T47D (cell line): ENCODE measurements at places on chromosomes 11 and 22.
A peak's percentile ranks its signal among the peaks of the same experiment; 100 is the strongest.

DNA sequence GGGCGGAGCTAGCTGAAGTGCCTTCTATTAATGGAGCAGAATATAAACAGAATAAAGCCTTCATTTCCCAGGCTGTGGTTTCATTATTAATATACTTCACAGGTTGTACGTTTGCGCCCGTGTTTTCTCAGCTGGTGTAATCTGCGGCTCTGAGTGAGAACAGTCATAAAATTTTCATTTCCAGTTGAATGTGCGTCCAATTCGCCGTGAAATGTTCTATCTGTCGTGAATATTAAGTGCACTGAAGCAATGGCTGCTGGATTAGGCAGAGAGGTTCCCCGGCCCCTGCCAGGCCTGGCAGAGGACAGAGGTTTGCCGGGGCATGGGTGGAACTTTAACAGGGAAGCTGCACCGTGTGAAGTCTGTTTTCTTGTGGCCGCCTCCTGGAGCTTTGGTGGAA, 874.4 kb downstream of the NTM start:
- no peak for DNase-seq

- no peak for DNase-seq
Measured at GRCh38 chr11:64101461-64101860, 64.5 kb downstream of the MACROD1 start.

GRCh38 chr22:24175160-24175808, 6.0 kb upstream of the SUSD2 start:
- DNase-seq, result peak; percentile 72

DNA sequence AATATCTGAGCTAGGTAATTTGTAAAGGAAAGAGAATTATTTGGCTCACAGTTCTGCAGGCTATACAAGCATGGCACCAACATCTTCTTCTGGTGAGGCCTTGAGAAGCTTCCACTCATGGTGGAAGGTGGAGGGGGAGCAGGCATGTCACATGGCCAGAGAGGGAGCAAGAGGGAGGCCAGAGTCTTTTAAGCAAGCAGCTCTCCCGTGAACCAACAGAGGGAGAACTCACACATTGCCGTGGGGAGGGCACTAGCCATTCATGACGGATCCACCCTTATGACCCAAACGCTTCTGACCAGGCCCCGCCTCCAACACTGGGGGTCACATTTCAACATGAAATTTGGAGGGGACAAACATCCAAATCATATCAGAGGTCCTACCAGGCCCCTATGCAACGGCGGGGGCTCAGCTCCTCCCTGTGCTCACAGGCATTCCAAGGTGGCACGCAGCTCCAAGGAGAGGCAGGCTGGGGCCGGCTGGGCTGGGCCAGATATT, 4.6 kb downstream of the C11orf96 start:
- peak; percentile 74 for DNase-seq

DNA sequence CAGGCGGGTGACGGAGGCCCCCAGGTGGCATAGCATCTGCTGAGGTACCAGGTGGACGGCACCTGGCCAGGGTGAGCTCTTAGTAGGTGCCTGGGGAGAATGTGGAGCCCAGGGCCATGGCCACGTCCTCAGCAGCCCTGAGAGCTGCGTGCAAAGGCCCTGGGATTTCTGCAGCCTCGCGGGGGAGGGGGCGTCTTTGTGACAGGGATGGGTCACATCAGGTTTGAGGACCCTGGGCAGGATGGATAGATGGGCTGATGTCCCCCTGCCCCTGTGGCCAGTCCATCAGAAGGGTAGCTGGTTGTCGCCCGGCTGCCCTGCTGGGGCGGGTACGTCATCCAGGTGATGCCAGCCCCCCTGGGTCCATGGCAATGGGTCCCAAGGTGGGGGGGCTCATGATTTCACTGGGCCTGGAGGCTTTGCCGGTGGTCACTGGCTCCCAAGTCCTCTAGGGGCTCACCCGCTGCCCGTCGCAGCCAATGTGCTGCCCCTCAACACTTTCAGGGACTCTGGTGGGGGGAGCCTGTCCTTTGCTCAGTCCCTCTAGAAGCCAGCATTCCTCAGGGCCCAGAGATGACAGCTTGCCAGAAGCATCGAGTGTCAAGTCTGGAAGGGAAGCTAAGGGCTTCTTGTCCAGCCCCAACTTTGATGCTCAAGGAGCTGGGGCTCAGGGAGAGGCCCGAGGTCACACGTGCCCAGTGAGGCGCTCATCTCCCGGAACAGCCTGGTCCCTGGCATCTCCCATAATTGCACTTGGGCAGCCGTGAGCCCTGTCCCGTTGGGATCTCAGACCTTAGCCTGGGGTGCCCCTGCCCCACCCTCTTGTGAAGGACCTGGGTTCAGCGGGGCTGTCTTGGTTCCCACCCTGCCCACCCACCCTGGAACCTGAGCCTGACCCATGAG, 777 bp downstream of the TBX10 start:
- no peak for DNase-seq

- no peak for DNase-seq
Measured at GRCh38 chr11:65133724-65134123, 595 bp downstream of the SYVN1 start.

DNA sequence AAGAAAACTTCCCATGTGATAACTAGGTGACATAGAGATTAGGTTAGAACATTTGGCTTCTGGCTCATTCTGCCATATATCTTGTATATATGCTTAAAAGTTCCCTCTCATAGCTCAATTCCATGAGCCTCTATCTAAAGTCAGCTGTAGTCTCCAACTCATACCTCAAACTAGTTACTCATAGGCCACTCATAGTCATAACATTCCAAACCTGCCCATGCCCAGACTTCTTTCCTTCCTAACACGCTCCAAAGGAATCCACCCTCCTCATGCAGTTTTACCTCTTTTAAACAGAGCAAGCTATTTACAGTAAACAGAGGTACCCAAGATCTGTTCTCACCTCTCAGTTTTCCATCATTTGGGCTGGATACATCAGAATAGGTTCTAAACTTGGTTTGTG, 39.4 kb downstream of the GLYATL2 start:
- DNase-seq, result no peak

DNA sequence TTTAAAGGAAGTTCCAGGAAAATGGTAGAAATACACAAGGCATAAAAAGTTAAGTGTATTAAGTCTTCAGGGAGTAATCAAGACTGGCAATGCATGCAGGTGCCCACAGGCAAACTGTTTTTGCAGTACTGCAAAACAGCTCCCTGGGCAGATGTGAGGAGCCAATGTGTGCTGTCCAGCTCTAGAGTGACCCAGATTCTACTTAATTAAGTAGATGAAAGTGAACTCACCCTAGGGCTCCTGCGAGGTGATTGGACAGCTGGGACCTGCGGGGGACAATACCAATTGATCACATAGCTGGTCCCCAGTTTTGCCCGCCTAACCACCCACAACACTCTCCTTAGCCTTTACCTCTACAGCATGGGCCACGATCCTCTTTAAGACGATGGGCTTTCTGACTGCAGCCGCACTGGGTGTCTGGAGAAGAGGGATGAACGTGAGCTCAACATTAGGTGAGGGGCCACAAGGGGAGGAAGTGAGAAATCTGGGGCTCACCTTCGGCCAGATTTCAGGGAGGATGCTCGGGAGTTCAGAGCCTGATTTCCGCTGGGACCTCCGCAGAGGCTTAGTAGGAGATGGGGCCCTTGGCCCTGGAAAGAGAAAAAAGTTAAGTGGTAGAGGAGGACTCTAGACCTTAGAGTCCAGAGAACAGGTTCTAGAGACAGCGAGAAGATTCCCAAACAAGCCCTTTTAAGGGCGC, 556 bp downstream of the CDCA5 start:
- no peak for DNase-seq

- DNase-seq, result no peak
Measured at GRCh38 chr22:28711820-28712777, 29.5 kb downstream of the CHEK2 start.

DNA sequence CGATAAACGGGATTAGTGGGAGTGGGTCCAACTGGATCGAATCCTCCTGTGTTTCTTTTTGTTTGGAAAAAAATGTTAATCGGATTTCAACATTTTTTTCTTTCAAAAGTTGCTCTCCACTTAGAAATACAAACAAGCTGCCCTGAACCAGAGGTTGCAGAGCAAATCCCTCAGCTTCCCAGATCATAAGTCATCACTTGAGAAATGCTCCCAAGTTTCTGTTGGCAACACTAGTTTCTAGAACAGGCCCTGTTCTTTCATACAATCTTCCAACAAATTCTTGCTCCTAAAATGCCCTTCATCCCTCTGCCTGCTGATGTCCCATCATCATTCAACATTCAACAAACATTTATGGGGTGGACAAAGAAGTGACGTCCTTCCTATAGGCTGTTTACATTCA, 1.3 kb upstream of the MLC1 start:
- DNase-seq, result no peak

GRCh38 chr11:3959015-3959902, 103.8 kb downstream of the STIM1 start:
- peak; percentile 13 for DNase-seq

- no peak for DNase-seq
Measured at GRCh38 chr11:83709434-83709833, 423.3 kb upstream of the CCDC90B start.

- peak; percentile 57 for DNase-seq
Measured at GRCh38 chr11:58963551-58964104, 24.3 kb downstream of the GLYATL1 start.

DNA sequence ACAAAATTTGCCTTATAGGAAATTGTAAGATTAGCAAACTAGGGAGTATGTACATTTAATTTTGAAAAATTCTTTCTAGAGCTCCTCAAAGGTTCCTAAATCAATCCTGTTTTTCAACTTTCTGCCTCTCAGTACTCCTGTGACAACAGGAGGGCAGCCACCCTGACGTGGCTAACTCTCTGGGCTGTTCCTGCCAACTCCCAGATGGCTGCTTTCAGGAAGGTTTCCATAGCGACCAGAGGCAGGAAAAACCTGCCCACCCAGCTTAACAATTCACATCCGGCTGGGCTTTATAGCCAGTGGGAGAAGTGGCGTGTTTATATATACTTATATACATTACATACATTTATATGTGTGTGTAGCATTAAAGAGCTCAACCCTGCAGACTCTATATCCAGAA, 26.5 kb downstream of the SGSM3 start:
- DNase-seq, result peak; percentile 83

- no peak for DNase-seq
Measured at GRCh38 chr11:17490232-17490631, 13.6 kb upstream of the ABCC8 start.

GRCh38 chr11:63919267-63920125, 2.5 kb upstream of the RCOR2 start:
- no peak for DNase-seq

- peak; percentile 64 for DNase-seq
Measured at GRCh38 chr11:46918083-46918787, at the start of gene LRP4. Gene LRP4 (minus strand): TSS chr11:46918550. CDS start chr11:46918379, 171 bp downstream.

- DNase-seq, result no peak
Measured at GRCh38 chr22:19902245-19902715, 39.3 kb upstream of the COMT start.

- peak; percentile 97 for DNase-seq
Measured at GRCh38 chr11:68843703-68844312, 2.1 kb upstream of the CPT1A start.

DNA sequence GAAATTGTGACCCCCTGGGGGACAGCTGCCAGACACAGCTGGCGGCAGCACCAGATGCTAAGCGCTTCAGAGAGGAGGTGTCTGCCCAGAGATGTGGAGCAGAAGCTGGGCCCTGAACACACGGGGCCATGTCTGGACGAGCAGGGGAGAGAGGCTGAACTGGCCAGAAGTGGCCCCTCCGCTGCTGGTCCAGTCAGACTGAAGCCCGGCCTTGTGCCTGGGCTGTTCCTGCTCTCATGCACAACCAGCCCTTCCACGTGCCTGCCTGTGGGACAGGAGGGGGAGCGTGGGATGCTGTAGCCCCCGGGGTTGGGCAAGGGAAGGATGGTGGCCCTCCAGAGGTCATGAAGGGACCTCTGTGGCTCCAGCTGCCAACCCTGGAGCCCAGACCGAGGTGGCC, 1.8 kb downstream of the ADM2 start:
- DNase-seq, result no peak

DNA sequence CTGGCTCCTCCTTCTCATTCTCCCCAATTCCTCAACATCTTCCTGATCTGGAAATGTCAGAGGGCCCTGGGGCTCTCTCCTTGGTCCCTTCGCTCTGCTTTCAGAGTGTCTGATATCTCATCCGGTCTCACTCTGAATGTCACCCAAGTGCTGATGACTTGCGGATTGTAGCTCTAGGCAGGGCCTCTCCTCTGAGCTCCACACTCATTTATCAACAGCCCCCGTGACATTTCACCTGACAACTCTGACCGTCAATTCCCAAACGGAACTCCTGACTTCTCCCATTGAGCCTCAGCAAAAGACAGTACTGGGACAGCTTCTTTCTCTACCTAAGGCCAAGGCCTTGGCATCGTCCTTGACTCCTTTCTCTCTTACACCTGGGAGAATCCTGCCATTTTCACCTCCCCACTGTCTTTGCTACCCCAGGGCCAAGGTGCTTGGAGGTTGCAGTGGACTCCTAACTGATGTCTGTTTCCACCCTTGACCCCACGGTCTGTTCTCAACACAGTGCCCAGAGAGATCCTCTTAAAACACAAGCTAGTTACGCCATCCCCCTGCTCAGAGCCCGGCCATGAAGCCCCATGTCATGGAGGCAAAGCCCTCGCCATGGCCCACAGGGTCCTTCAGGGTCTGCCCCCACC, 57.5 kb upstream of the THY1 start:
- DNase-seq, result no peak

- DNase-seq, result no peak
Measured at GRCh38 chr11:13316528-13316961, 39.0 kb downstream of the BMAL1 start.

GRCh38 chr22:35971456-35972119, 57.0 kb downstream of the RBFOX2 start:
- no peak for DNase-seq

- DNase-seq, result peak; percentile 46
Measured at GRCh38 chr11:125303694-125304093, 139.1 kb downstream of the PKNOX2 start.

DNA sequence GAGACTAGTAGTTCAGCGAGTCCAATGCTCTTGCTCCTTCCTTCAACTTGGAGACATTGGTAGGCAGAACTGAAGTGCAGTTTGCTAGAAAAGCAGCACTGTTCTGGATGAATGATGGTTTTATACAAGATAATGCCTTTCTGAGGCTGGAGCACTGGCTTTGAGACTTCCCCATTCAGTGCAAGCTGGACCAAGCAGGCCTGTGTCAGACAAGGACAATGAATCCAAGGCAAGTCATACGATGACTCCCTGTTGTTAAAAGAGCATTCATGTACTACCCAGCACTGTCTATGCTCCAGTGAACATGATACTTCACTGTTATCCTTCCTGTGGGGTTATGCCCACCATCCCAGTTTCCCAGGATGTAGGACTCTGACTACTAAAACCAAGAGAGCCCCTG, 242.3 kb upstream of the RAG2 start:
- DNase-seq, result no peak

DNA sequence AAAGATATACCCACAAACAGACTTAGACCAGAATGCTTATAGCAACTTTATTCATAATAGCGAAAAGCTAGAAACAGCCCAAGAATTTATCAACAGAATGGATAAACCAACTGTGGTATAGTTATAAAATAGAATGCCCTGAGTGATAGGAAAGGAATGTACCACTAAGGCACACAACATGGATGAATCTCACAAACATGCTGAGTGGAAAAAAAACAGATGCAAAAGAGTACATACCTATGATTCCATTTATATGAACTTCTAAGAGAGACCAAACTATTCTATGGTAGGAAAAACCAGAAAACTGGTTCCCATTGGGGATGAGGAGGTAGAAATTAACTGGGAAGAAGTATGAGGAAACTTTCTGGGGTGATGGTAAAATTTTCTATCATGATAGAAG, 40.4 kb upstream of the GRIK4 start:
- no peak for DNase-seq

- DNase-seq, result no peak
Measured at GRCh38 chr22:39610246-39610645, 39.7 kb downstream of the CACNA1I start.
